ENCODE measurements at places on chromosomes 11 and 22.
A peak's percentile ranks its signal among the peaks of the same experiment; 100 is the strongest.

DNA sequence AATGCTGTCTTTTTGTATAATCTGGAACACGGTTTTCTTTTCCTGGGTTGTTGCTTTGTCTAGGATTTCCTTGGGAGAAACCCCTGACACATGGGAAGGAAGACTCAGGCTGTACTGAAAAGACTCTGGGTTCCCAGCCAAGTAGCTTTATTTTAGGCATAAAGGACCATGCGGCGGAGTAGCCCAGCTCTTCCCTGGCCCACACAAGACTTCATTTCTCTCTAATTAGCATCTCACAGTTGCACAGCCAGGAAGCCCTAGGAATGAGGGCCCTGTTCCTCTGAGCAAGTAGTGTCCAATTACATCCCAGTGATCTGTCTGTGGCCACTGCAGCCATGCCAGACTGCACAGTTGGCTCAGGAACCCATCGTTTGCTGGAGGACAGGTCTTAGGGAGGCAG, 319.5 kb downstream of the TENM4 start:
- no peak for DNase-seq

DNA sequence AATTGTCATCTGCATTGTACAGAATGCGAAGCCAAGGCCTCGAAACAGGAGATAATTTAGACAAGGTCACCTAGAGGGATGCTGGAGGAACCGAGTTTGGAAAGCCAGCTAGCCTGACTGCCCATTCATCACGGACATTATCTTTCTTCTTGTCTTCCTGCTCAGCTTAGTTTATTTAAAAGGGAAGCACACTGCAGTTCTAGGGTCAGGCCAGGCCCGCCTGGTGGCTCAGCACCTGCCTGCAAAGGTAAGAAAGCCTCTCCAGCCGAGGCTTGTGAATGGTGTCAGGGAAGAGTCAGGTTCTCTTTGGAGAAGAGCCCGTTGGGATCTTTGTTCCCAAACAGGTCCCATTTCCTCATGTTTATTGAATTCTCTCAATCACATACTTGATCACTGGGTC, 246.5 kb downstream of the BLID start:
- no peak for DNase-seq

GRCh38 chr11:1171985-1172728, 14.4 kb downstream of the MUC5AC start:
- no peak for DNase-seq

- DNase-seq: no peak
Observed at GRCh38 chr11:36885154-36885553, 287.1 kb upstream of the RAG2 start.

- DNase-seq: peak; percentile 61
Observed at GRCh38 chr22:46735747-46736608, 2.1 kb downstream of the CERK start.

DNA sequence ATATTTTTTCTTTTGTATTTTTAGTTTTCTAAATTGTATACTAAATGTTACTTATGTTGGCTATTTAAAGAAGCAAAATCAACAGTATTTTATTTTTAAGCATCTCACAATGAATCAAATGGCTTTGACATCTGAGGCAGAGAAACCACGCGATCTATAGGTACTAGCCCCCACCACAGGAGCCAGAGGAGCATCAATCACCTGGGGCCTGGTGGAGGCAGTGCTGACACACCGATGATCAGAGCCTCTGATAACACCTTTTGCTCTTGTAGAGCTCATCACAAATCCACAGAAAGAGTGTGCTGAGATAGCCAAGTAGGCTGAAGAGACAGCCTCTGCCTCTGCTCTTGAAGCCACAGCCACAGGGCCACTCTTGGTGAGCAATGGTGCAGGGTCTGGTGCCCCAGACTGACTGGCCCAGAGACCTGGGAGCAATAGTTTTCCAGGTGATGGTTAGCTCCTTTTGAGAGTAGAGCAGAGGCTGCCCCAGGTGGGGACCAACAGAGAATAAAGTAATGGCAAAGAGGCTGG, 25.2 kb downstream of the HIRA start:
- no peak for DNase-seq

Data from mucosa of descending colon (tissue), 3 donors.